ENCODE measurements at places on chromosomes 4 and X.

DNA sequence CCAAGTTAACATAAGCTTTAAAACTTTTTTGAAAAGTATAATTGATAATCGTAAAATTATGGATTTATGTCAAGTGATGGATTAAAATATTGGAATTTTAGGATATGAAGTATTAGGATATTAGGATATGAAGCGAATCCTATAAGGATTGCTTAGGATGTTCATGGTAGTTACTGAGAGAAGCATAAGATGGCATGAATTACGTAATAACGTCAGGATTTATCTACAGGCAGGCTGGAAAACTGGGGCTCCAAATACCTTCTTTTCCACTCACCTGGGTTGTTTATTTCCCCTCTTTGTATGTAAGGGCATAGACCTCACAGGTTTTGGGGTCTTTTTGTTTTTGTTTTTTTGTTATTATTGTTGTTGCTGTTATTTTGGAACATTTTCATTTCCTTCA lies 65.2 kb upstream of the TMEM33 start:
- no peak for DNase-seq

DNA sequence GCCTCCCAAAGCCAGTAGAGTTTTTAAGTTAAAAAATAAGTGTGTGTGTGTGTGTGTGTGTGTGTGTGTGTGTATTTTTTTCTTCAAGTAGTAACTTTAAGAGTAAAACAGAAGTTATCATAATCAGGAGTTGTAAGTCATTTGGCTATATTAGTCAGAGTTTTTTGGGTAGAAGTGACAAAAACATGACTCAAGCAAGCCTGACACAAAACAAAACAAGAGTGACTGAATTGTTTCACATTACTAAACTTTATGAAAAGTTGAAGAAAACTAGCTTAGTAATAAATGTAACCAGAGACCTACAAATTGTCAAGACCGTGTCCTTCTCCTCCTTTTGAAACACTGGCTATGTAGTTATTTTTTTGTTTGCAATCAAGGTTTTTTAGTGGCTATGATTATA lies 738.0 kb upstream of the PITX2 start:
- DNase-seq = no peak

DNA sequence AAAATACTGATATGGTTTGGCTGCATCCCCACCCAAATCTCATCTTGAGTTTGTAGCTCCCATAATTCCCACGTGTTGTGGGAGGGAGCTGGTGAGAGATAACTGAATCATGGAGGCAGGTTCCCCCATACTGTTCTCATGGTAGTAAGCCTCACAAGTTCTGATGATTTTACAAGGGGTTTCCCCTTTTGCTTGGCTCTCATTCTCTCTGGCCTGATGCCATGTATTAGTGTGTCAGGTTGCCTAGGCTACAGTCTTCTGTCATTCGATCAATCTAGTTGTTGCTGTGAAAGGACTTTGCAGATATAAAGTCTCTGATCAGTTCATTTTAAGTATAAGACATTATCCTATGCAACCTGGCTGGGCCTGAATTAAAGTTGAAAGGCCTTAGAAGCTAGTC lies 209.3 kb upstream of the MAOA start:
- DNase-seq = no peak

DNA sequence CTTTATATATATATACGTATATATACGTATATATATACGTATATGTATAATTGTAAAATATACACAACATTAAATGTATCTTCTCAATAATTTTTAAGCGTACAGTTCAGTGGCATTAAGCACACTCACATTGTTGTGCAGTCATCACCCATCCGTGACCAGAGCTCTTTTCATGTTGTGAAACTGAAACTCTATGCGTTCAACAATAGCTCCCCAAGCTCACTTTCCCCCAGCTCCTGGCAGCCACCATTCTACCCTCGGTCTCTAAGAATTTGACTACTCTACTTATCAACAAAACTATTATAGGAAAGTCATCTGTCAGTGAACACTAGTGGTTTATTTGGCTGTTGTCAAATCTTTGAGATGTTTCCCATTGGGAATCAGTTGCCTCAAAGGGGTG lies 621.8 kb upstream of the GALNT7 start:
- no peak for DNase-seq

- DNase-seq = no peak
Observed at GRCh38 chr4:82708982-82709381, 89.6 kb downstream of the SCD5 start.

- no peak for DNase-seq
Observed at GRCh38 chr4:82428526-82428968, 1.7 kb downstream of the HNRNPDL start.

- no peak for DNase-seq
Observed at GRCh38 chr4:153916273-153916755, 127.4 kb upstream of the SFRP2 start.
